Renal pelvis (tissue), 12 donors: ENCODE measurements at places on chromosomes 7 and 10. TPM values are rescaled to one million over a fixed set of nuclear protein-coding genes. Genes with fewer than 3 reads are reported as not detected.

GRCh38 chr10:24150853-24151252 is 58.1 kb upstream of the KIAA1217 start:
- no peak for DNase-seq

DNA sequence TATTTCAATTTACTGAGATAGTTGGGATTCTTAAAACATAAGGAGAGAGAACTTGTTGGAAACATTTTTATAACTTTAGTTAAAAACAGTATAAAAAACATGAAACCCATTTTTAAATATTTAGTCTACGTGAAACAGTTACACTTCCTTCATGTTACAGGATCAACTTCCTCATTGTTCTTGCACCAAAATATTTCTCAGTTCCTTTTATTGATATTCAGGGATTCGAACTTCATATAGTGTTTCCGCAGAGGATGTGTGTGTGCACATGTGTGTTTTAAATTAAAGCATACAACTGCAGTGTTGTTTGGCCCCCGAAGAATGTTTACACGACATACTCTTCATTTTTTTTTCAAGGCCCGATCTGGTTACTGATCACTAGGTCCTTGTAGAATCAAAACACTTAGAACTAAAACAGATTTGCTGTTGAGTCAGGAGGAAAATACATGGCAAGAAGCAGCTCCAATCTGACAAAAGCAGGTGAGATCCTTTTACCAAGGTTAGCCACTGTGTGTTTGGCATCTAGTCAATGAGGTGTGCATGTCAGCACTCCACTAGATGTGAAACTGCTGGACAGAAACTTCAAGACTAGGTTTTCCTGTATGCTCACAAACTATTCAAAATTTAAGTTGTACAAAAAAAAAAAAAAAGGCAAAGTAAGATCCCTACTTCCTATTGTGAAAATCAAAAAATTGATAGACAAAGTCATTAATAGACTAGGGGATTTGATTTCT is 60.4 kb downstream of the INSYN2A start:
- DNase-seq, result no peak

- peak; percentile 64 for DNase-seq
Observed at GRCh38 chr7:140624392-140625191, 16.0 kb downstream of the DENND2A start.

FBXL13 gene
- polyA plus RNA-seq, result 1.8 TPM

DNA sequence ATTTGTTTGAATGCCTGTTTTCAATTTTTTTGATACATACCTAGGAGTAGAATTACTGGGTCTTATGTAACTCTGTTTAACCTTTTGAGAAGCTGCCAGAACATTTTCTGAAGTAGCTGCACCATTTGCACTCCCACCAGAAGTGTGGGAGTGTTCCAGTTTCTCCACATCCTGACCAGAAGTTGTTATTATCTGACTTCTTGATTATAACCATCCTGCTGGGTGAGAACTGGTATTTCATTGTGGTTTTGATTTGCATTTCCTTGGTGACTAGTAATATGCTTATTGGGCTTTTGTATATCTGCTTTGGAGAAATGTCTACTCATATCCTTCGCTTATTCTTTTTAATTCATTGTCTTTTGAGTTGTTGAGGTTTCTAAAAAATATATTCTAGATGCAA is 117.2 kb upstream of the GLCCI1 start:
- no peak for DNase-seq

DNA sequence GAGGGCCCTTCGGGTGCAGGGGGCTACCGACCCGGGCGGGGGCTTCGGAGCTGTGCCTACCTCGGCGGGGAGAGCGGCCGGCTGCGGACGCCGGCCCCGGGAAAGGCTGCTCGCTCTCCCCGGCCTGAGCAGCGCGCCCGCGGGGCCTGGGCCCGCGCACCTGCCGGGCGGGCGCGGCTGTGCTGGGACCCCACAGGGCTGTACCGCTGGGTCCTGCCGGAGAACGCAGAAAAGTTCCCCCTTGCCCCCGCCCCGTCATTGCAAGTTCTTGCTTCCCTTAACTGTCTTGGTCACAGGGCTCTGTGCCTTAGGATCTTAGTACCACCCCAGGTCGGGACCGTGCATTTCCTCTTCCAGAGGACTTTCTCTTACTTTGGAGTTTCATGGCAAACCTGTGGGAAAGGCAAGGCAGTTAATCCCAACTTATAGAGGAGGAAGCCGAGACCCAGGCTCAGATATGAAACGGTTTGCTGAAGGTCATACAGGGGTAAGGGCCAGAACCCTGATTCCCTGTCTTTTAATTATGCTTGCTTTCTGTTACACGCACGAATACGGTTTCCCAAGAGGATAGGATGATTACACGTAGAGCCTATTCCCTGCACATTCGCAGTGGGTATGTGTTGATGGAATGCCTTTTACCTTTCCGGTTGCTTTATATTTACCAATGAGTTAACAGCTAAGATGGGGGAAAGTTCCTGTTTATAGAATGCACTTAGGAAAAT is 652 bp downstream of the PCGF5 start:
- DNase-seq, result no peak

TMEM120A gene
- 60.8 TPM for polyA plus RNA-seq

GRCh38 chr10:118810796-118811505 is 56.2 kb upstream of the CACUL1 start:
- no peak for DNase-seq

CYP3A4 gene
- polyA plus RNA-seq, result 0.20 TPM
